ENCODE measurements at places on chromosomes 7 and 10.

DNA sequence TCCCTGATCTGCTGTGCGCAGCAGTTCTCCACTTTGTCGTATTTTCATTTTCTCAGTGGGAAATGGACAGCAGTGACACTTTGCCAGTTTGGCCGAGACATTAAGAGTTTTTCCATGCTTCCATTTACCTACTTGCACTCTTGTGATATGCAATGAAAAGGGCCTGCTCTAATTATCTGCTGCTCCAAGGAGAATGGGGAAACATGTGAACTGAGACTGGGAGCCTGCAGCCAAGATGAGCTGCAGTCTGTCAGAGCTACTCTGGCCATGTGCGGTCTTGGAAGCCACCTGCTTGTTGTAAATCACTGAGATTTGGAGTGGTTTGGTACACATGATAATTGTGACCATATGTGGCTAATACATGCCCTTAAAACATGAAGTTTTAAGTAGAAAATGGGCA is 586.6 kb upstream of the POT1 start:
- no peak for DNase-seq

- no peak for DNase-seq
These were observed 92.9 kb downstream of the XRCC2 start for GRCh38 chr7:152583006-152583405.

GRCh38 chr7:112118581-112119566 is 87.3 kb downstream of the DOCK4 start:
- no peak for DNase-seq

- DNase-seq, result no peak
These were observed 298.6 kb downstream of the REEP3 start for GRCh38 chr10:63819753-63820329.

DNA sequence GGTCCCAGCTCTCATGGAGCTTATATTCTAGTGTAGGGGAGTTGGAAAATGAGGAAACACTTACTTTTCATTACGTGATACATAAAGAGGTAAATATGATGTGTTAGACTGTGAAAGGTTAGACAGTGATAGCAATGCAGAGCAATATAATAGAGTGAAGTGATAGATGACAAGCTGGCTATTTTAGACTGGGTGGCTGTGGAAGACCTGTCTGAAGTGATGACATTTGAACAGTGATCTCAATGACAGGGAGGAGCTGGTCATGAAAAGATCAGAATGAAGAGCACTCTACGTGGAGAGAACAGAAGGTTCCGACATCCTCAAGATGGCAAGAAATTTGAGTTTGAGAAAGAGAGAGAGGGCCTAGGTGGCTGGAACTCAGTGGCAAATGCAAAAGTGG is 118.9 kb upstream of the MKLN1 start:
- no peak for DNase-seq

Data from effector CD4-positive, alpha-beta T cell (primary cell).